Stimulated activated CD4-positive, alpha-beta T cell treated with anti-CD3 and anti-CD28 coated beads, Interleukin-1b, Interleukin-23, amount 100 ng/mL, for 1 hour (primary cell): ENCODE measurements at places on chromosomes 5 and 9.

GRCh38 chr9:35096035-35096849 is at the start of gene PIGO:
Gene PIGO (minus strand): TSS chr9:35096591. CDS start chr9:35095565, 1,026 bp downstream.
- DNase-seq = peak; percentile 72

- DNase-seq = no peak
These were observed 66.9 kb downstream of the SYK start for GRCh38 chr9:90868555-90868954.

- no peak for DNase-seq
These were observed 49.4 kb upstream of the SLC25A51 start for GRCh38 chr9:37953206-37953774.

GRCh38 chr5:113652161-113652560 is 138.7 kb downstream of the YTHDC2 start:
- DNase-seq = no peak

DNA sequence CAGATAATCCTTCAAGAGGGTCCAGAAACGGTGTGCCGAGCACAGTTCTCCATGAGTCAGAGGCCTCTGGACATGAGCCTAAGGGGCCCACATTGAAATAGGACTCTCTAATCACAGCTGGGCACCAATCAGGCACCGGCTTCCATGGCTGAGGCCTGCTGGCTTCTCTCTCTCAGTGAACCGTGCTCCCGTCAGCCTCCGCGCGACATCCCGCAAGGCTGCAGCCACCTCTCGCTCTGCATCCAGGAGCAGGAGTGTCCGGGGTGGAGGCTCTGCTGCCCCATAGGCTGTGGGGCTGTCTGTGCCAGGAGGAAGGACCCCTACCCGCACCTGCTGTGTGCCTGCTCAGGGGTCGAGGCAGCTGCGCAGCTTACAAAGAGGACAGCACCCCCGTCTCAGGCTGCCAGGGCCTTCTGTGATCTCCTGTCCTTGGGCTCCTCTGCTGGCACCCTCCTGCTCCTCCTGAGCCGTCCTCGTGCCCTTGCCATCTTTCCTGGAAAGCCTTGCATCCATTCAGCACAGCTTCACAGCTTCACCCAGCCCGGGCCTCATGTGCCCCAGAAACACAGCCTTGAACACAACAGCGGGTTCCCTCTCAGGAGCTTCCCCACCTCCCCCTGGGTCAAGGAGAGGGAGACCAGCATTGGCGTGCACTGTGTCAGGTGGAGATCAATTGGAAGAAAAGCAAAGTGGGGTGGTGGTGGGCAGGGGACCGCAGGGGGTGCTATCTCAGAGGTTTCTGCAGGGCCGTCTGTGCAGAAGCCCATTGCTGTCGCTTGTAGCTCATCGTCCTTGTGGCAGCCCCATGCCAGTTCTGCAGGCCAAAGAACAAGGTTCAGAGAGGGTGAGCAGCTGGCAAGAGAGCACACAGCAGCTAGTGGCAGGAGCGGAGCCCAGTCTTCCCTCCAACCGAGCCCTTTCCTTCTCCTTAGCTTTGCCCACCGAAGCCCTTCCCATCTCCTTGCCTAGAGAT is 22.8 kb upstream of the FCN1 start:
- DNase-seq = no peak

DNA sequence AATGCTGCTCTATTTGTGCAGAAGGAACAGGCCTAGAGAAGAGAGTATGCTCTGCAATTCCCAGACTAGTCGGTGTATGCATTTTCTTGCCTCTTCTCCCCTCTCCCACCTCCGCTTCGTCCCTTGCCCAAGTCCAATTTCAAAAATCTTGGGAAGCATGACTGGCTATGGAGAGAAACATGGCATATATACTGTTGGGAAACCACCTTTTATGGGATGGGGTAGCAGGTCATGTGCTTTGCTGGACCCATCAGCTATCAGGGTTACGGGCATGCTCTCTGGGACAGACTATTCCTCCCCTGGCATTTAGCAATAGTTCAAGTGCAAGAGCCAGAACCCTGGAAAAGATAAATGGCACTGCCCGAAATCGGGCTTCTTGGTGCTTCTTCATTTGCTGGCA is 12.0 kb downstream of the ISL1 start:
- DNase-seq = no peak

GRCh38 chr5:51381761-51382474 is 1.3 kb upstream of the ISL1 start:
- DNase-seq = no peak
